Activated T-cell treated with anti-CD3 and anti-CD28 coated beads for 24 hours (primary cell): ENCODE measurements at places on chromosomes 1 and 21.

- no peak for DNase-seq
Measured at GRCh38 chr1:97364086-97364485, 556.7 kb downstream of the DPYD start.

- DNase-seq = no peak
Measured at GRCh38 chr21:41768437-41769042, 1.7 kb upstream of the RIPK4 start.

- peak; percentile 38 for DNase-seq
Measured at GRCh38 chr1:230127105-230128054, 60.3 kb downstream of the GALNT2 start.

DNA sequence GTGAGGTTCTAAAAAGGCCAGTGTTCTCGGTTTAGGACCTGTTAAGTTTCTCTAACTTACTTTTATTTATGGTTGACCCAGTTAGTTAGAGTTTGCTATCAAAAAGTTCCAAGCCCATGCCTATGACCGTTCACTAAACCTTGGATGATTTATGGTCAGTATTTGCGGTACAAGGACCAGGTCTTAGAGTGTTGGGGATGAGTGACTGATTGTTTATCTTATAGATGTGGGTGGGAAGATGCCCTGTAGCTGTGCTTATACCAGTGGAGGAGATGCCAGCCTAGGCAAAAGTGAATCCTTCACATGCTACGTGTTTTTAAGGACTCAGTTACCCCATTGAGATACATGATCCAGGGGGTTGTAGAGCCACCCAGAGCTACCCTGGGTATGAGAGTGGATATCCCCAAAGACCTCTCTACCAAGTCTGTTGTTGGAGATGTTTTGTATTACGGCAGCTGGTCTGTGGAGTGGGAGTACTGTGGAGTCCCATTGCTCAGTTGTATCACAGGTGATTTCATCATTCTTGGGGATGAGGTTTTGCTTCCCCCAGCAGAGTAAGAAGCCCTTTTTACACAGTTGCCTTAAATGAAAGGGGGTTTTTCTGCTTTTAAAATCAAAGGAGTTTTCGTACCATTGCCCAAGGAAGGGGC, 2.1 kb downstream of the SLC22A15 start:
- DNase-seq = no peak

GRCh38 chr1:66684353-66684752, 67.9 kb upstream of the DYNLT5 start:
- no peak for DNase-seq

DNA sequence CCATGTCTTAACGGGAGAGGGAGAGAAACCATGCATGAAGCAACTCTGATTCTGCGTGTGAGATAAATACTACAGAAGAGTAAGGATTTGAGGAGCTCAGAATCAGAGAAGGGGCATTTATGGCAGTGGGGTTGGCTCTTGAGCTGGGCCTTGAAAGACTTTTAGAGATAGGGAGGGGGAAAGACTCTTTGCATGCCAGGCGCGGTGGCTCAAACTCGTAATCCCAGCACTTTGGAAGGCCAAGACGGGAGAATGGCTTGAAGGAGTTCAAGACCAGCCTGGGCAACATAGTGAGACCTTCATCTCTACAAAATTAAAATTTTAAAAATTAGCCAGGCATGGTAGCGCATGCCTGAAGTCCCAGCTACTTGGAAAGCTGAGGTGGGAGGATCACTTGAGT, 672 bp downstream of the ARMH1 start:
- DNase-seq = no peak

DNA sequence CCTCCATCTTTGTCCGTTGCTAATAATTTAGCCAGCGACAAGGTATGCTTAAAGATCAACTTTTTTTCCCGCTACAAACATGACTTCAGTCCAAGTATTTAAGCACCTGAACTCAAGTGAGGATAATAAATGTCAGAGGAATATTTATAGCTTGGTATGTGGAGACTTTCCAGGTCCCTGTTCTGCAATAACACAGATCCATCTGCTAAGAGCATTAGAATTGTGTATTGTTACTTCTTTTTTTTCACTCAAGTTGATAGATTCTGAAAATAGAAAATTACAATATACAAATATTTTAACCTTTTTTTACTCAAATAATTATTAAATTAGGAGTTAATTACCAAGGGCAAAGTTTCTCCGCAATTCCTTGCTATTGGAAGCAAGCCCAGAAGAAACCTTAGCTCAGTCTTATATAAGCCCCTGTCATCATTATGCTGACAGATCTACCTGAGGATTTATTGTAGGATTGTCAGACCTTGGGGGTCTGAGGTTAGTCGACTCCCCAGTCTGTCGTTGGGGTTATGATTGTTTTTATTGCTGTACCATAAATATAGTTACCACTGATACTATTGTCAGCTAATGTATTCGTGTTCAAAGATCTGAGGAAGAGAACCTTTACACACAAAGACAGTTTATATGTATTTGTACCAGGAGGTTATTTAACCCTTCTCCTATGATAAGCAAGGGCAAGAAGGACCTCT, 337.9 kb downstream of the TBX15 start:
- no peak for DNase-seq

- DNase-seq = no peak
Measured at GRCh38 chr1:50822035-50822776, 137.9 kb downstream of the FAF1 start.

- DNase-seq = no peak
Measured at GRCh38 chr1:207958376-207959139, 47.6 kb upstream of the CD34 start.

DNA sequence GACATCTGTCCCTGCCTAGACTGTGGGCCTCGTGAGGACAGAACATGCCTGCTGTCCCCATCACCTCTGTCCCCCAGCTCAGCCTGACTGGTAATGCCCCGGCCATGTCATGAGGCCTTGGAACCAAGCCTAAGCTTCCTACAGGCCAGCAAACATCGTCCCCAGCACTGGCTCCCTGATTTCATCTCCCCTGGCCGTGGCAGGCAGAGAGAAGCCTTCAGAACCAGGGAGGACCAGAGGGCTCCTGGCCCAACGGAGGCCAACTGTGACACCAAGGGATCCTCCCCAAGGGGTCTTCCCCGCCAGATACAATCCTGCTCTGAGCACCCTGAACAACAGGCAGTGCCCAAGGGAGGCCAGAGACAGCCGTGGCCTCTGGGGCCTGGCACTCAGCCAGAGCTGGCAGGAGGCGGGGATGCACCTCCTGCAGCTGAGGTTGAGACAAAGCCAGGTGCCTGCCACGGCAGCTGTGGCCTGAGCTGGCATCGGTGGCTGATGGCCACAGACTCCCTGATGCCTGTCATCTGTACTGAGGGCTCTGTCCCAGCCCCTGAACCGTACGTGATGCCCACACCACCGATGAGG, 9.9 kb upstream of the NPHP4 start:
- DNase-seq = no peak

DNA sequence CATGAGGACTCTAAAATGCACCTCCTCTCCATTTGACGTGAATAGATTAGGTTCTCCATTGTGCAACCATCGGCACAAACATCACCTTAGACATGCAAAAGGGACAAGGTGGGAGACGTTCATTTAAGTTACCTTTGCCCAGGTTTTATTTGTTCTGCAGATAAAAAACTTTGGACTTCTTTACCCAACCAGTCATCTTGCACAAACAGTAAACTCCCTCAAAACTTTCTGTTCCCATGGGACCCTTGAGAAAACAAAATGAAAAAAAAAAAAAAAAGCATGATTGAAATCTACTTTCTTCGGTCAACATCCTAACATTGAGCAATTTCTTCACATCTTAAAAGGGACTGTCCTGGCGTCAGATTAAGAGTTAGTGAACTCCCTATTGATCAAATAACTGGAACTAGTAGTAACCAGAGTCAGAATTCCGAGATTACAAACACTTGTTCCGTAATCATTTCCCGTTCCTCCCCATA, 31.4 kb upstream of the PROX1 start:
- no peak for DNase-seq

- DNase-seq = no peak
Measured at GRCh38 chr1:8343464-8344001, 25.6 kb downstream of the SLC45A1 start.

DNA sequence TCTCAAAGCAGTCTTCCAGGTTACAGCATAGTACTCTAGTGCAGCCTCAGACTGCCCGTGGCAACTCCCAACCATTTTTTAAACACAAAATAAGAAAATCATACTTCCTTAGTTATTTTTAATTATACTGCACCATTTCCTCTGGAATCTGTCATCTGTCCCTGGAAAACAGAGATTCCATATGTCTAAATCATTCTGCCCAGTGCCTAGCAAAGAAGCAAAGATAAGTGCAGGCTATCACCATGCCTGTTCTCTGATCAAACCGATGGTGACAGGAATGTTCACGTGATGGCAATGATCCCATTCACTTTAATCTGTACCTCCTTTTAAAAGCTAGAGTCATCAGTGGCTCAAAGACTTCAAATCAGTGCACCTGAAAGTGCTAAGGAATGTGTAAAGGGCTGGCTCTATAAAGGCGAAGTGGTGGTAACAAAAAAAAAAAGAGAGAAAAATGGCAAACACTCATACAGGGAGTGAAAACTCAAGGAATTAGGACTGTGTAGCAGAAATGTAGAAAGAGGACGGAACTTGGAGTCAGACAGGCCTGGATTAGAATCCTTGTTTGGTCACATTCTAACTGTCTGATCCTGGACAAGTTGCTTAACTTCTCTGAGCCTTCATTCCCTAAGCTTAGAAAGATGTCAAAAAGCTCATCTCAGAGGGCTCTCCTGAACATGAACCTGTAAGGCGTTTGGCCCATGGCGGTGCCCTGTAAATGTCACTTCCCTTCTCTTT, 9.9 kb upstream of the CCN1 start:
- DNase-seq = no peak

DNA sequence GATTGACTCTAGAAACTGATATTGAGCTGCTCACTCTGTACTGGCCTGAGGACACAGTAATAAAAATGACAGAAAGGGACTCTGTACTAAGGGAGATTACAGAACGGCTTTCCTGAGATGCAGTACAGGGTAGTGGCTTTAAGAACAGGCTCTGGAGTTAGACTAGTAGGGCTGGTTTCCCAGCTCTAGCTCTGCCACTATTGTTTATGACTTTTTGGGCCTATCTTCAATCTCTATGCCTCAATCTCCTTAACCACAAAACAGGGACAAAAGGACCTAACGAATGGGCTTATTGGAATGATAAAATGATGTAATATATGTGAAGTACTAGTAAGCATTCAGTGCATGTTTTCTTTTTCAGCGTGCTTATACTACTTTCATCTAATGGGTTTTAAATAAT, 1.4 kb downstream of the DEPDC1 start:
- DNase-seq = no peak

GRCh38 chr1:156281281-156281680, 1.3 kb downstream of the SMG5 start:
- peak; percentile 26 for DNase-seq

DNA sequence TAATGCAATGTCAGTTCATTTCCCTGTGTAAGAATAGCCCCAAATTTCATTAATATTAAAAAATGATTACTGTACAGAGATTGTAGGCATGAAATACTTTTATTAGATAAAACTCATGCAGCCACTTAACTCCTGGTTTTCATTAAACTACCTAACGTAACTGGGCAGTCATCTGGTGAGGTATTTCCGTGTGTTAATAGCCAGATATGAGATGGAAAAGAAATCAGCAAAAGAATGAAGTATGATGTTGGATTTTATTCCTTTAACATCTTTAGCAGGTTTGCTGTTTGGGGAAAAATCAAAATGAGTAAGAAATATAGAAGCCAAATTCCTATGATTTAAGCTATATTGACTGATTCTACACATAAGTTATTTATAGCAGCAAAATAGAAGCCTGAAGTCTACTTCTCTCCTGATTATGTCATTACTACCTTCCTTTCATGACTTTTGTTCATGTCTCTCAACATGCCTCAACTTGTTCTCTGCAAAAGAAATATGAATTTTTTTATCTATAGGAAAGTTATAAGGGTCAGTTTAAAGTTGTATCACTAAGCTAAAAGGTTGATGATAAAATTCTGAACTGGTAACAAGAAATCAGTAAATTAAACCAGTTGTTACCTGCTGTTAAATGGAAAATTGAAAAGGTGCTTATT, 42.6 kb downstream of the CCDC18 start:
- no peak for DNase-seq

DNA sequence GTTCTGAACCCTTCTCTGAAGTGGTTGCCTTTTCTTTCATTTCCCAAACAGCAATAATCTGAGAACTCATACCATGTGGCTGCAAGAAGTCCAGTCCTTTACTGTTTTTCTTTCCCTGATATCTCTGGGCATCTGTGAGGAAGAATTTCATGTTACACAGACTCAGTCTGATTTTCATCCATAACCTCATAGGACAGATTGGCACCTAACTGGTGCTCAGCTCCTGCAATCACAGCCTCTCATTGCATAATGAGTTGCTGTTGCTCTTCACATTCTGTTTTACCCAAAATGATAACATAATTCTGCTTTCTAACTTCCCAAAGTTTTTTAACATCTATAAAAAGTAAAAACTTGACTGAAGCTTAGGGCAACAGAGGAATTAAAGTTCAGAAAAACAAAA, 472.2 kb upstream of the PBX1 start:
- DNase-seq = no peak

- no peak for DNase-seq
Measured at GRCh38 chr21:42234041-42234440, 15.1 kb downstream of the ABCG1 start.

- DNase-seq = no peak
Measured at GRCh38 chr1:40588586-40588985, 57.1 kb downstream of the ZNF684 start.

- DNase-seq = no peak
Measured at GRCh38 chr1:56547977-56548376, 31.4 kb downstream of the PLPP3 start.
